ENCODE measurements at places on chromosomes 6 and 20.
A peak's percentile ranks its signal among the peaks of the same experiment; 100 is the strongest.

- no peak for DNase-seq
These were observed 356.3 kb downstream of the HTR1B start for GRCh38 chr6:77106992-77107391.

DNA sequence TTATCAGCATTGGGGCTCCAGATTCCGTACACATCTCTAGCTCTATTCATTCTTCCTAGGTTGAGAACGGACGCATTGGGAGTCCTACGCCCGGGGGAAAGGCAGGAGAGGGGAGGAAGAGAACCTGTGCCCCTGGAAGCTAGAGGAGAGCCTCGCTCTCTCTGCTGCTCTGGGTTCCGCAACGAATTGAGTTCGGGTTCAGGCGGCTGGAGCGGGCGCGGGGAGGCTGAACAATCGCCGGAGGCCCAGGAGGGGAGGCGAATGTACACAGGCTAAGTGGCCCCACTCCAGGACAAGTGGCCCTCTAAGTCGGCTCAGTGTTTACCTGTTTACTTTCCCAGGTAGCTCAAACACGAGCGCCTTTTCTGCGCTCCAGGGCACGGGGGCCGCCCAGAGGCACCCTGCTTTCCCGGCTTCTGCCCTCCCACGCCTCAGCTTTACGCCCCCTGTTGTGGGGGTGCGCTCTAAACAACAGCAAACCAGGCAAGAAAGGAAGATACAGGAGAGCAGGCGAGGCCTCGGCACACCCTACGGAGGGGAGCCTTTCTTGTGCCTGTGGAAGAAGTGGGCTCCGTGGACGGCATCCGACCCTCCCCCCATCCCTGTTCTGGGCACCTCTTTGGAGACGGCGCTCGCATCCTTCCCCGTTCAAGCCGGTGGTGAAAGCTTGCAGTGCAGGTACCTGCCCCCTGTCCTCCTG lies 4.6 kb upstream of the NKX2-2 start:
- DNase-seq: no peak

DNA sequence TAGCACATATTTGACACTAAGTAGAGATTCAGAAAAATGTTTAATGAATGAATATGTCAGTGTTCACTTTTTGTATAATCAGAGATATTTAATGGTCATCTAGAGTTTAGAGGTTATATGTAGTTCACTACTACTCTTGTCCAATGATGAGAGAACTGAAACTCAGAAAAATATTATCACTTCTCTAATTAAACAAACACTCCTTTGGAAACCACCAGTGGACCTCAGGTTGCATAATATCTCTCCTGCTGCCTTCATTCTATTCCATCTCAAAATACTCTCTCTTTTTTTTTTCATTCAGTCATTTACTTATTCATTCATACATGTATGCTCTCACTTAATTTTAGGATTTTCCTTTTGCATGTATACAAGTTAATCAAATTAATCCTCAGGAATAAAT lies 423.1 kb upstream of the RNF217 start:
- DNase-seq: no peak

DNA sequence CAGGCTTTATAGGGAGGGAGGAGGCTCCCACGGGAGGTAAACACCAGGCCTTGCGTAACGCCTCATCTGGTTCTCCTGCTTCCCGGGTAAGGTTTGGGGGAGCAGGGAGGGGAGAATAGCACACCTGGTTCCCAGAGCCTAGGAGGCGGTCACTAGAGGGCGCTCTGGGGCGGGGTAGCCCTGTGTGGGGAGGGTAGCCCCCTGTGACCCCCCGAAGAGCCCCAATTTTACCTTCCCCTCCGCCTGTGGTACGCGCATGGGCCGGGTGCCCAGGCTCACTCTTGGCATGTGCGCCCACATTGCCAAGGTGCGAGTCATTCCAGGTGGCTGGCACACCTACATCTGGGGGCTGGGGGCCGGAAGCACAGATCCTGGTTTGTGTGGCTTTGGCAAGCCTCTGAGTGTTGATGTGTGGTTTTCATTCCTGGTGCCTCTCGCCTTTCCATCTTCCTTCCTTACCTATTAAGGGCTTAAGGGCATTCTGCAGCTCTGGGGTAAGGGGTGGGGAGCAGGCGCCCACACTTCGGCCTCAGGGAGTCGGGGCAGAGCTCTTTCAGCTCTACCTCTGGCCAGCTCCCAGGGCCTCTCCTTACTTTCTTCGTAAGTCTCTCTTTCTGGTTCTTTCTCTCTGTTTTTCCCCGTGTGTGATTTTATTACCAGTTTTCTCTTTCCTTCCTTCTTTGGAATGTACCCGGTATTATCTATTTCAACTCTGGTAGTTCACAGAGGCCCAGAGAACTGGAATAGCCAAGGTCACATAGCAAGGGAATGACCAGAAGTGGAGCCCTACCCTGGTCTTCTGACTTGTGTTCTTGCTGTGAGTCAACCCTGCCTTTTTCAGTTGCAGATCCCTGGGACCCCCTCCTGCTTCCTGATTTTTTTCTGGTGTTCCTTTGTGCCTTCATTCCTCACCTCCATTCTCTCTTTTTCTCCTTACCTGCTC lies 492 bp upstream of the RNF39 start:
- DNase-seq: no peak

DNA sequence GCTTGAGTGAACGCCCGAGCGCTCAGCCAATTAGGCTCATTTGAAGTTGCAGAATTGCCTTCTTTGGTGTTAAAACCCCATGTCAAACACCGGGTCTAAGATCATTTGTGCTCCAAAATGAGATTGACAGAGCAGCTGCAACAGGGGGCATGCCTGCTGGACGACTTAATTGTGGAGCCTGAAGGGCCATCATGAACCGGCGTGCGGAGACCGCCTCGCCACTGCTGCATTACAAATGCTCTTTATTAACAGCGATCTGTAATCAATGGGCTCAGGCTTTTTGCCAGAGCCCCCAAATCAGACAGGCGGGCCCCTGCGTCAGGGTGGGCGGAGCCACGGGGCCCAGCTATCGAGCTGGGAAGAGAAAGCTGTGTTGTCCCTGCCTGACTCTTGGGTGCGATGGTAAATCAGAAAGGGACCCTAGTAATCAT lies 183.2 kb downstream of the SIM1 start:
- DNase-seq: peak; percentile 37

GRCh38 chr6:161346717-161347116 lies 72.9 kb upstream of the AGPAT4 start:
- DNase-seq: no peak

- no peak for DNase-seq
These were observed 158.7 kb downstream of the SLC24A3 start for GRCh38 chr20:19371112-19371511.

DNA sequence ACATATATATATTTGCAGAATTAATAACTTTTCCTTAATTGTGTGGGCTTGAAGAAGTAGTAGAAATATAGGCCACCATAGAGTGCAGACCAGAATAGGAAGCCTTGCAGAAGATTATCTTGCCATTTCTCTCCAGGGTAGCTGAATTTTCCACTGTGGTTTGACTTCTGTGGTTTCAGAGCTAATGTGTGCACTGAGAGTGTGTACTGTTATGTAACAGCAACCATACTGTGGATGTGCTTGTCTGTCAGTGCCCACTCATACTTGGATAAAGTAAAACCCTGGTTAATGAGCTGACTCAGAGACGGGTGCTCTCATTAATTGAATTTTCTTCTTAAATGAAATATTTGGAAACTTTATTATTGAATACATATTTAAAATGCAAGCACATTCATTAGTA lies 57.2 kb downstream of the CEP43 start:
- DNase-seq: no peak

- DNase-seq: no peak
These were observed 213.3 kb upstream of the SSTR4 start for GRCh38 chr20:22821796-22822195.

GRCh38 chr20:34755367-34755766 lies 51.2 kb downstream of the TP53INP2 start:
- no peak for DNase-seq

GRCh38 chr6:160137989-160138835 lies 16.6 kb downstream of the SLC22A1 start:
- DNase-seq: peak; percentile 52

DNA sequence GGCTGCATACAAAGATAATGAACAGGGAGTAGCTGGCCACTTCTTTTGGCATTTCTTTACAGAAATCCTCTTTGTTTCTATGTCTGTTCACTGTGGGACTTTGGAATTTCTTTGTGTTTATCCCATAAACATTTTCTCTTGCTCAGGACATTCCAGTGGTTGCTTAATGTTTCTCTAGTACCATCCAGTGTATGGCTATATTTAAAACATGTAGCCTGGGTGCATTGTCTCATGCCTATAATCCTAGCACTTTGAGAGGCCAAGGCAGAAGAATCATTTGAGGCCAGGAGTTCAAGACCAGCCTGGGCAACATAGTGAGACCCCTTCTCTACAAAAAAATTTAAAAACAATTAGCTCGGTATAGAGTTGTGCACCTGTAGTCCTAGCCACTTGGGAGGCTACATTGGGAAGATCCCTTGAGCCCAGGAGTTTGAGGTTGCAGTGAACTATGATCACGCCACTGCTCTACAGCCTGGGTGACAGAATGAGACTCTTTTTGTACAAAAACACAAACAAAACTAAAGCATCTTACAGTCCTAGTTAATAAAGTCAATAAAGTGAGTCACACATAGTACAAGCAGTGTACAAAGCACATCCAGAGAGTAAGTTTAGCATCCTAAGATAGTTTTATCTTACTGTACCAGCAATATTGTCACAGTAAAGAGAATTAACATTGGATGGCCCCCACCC lies 63.3 kb downstream of the ZFAND3 start:
- peak; percentile 39 for DNase-seq

DNA sequence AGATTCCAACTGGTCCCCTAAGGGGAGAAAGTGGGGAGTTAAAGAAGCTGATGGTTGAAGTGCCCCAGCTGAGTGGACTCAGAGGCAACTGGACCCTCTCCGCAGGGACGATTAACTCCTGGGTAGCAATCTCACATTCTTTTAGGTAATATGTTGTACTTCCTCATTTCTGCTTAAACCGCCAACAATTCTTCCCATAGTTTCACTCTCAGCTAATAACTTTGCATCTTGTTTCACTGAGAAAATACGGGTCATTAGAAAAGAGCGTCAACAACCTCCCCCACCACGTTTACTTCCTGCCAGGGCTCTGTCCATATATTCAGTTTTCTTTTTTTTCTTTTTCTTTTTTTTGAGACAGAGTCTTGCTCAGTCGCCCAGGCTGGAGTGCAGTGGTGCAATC lies 39.5 kb upstream of the CHD6 start:
- DNase-seq: no peak

DNA sequence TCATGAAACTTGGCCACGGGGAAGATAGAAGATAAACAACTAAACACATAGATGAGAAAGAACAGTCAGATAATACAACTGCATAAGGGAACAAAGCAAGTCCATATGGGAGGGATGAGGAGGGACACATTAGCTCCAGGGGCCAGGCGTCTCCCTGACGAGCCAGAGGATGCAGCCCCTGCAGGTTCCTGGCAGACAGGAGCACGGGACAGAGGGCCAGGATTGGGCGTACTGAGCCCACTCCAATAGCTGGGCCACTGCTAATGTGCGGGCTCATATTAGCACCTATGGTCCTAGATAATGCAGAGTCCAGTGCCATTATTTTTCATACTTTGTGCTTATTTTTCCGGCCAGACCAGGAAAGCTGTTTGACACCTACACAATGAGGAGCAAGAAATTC lies 182.9 kb downstream of the ANKRD60 start:
- no peak for DNase-seq

DNA sequence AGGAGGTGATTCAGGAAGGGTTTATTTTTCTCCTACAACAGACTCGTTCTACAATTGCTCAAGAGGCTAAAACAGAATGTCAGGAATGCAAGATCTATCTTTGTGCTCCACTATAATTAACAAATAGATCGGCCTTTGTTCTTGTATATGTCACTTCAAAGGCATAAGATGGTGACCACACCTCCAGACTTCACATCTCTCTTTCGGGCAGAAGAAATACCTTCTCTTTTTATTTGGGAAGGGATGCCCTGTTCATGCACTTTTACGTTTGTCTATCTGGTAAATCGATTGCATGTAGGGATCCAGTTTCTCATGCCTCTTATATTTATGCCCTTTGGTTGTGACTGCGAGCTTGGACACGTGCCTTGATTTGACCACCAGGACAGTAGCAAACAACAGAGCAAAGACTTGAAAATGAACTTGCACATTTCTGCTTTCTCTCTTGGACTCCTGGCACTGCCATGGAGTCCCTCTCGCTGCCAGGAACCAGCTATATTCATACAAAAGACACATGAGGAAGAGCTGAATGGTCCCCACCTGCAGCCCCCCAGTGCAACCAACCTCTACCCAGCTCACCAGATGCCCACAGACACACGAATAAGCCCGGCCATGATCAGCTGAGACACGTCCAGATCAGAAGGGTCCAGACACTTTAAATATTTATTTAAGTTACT lies 219.8 kb upstream of the STXBP5 start:
- DNase-seq: no peak

GRCh38 chr6:166587631-166588413 lies 1.3 kb upstream of the RAMACL start:
- DNase-seq: no peak

- no peak for DNase-seq
These were observed 35.5 kb upstream of the ZFAND3 start for GRCh38 chr6:37783856-37784584.

- no peak for DNase-seq
These were observed 36.3 kb downstream of the FAM50B start for GRCh38 chr6:3885262-3886036.

- DNase-seq: no peak
These were observed 50.8 kb downstream of the CD109 start for GRCh38 chr6:73746787-73747186.

- peak; percentile 51 for DNase-seq
These were observed 72.8 kb downstream of the MDGA1 start for GRCh38 chr6:37624606-37625574.

- peak; percentile 9 for DNase-seq
These were observed 26.8 kb downstream of the CST8 start for GRCh38 chr20:23517719-23518118.

Measured in muscle of back (tissue), 13 donors.